Naive thymus-derived CD8-positive, alpha-beta T cell (primary cell): ENCODE measurements at places on chromosomes 16 and 17. TPM values are rescaled to one million over a fixed set of nuclear protein-coding genes. Genes with fewer than 3 reads are reported as not detected.

GRCh38 chr17:56602292-56603130, 9.0 kb downstream of the NOG start:
- peak; percentile 63 for DNase-seq

GRCh38 chr17:2264067-2264860, 39.3 kb downstream of the SMG6 start:
- DNase-seq = no peak

DNA sequence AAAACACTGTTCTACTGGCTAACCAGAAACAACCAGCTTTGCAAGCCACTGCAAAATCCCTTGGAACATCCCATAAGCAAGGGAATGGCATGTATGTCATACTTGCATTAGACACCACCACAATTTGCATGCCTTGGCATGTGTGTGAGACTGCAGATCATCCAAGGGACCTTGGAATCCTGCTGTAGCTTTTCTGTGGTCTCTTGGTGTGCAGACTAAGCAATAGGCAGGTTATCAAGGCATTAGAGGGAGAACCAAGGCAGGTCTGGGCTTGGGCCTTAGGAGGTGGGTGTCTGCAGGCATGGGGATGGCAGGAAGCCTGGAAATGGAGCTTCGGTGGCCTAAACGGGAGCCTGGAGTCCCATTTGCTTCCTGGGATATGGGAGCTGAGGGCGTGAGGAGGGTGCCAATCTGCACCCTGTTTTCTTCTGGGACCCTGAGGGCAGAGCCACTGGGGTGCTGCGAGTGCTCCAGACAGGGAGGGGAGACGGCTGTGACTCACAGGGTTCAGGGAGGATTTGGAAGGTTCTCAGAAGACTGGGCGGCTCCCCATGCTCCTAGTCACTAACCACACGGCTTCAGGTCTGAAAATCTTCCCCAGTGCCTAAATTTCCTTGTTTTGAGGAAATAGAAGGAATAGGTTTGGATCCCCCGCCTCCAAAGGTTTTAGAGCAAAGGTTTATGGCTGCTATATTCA, 36.6 kb downstream of the FAM20A start:
- no peak for DNase-seq

DNA sequence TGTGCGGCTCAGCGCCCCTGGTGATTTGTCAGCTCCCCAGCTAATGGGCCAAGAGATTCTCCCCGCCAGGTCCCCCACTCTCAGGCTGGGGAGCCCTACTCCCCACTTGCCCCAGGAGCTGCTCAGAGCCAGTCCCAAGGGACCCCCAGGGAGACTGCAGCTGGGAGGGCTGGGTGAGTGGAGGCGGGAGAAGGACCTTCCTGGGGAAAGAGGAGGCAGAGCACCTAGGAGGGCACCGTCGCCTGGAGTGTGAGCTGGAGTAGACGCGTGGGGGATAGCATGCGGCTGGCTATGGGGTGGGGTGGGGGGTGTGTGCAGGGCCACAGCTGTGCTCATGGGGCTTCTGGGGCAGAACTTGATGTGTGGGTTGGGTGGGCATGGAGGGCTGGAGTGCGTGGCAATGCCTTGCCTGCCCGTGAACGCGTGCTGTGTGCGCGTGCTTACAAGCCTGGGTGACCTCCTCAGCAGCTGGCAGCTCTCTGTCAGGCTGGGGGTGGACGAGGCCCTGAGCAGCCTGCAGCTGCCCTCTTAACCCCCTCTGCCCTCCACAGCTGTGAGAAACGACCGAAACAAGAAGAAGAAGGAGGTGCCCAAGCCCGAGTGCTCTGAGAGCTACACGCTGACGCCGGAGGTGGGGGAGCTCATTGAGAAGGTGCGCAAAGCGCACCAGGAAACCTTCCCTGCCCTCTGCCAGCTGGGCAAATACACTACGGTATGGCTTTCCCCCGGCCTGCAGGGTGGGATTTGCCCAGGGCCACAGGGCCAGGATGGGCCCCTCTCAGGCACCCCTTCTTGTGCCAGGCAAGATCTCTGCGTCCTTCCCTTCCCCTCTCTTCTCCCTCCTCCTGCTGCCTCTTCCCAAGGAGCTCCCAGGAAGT, 12.9 kb downstream of the GJD3 start:
- DNase-seq = no peak

DNA sequence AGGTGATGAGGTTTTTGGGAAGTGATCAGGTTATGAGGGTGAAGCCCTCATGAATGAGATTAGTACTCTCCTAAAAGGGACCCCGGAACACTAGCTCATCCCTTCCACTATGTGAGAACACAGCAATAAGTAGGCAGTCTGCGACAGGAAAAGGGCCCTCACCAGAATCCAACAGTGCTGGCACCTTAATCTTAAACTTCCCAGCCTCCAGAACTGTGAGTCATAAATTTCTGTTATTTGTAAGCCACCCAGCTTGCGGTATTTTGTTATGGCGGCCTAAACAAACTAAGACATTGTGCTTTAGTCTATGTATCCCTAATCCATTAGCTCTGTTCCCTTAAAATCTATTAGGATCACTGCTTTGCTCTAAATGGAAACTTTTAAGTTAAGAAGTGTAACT, 8.5 kb downstream of the SLFN12 start:
- DNase-seq = no peak

GRCh38 chr16:73405851-73406250, 357.9 kb upstream of the ZFHX3 start:
- no peak for DNase-seq

DNA sequence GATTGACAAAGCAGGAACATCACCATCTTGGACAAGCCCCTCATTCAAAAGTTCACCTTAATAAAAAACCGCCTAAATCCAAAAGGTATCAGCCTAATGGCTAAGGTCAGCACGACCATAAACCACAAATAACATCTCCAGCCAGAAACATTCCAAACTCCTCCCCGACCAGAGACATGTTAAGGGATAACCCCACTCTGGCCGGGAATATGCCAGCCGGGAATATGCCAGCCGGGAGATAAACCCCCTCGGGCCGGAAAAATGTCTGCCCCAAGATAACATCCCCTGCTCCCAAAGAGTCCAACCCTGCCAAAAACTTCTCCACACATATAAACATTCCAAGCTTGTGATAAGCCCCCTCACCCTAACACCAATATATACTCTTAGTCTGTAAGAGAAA, 1.4 kb downstream of the DHX33 start:
- no peak for DNase-seq

DNA sequence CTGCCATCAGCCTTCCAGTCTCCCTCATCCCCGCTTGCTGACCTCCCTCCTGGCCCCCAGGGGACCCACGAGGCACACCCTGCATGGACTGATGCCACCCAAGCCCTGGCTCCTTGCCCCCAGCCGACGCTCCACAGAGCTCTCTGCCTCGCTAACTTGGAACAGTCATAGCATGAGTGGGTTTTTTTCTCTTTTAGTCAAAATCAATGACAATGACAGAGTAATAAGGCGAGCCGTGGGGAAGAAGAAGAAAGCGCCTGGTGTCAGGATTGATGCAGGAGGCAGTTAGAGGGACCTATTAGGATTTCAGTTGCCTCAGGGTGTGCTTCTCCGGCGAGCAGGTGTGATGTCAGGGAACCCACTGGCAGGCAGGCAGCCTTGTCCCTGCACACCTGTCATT, 176.3 kb upstream of the TNRC6C start:
- no peak for DNase-seq

DNA sequence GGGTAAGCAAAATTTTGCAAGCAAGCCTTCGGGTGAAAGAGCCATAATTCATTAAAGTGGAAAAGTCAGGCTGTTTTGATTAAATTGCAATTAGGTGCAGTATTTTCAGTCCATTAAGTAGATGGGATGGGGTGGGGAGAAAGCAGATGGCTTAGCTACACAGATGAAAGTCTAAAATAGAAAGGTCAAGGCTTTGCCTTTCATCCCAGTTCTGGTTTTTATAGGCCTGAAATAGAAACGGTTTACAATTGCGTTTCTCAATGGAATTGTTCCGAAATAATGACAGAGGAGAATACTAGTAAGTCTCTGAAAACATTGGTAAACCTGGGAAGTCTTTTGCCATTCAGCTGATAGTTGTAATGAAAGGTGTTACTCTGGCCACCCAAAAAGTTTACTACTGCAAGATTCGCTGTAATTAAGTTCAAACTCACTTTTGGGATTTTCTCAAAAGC, 1.5 kb downstream of the PPM1E start:
- DNase-seq = no peak

GRCh38 chr16:81623365-81624102, 155.6 kb upstream of the PLCG2 start:
- peak; percentile 27 for DNase-seq

GRCh38 chr17:40181205-40181604, 3.9 kb downstream of the RAPGEFL1 start:
- no peak for DNase-seq

FBXO31 gene
- 52.7 TPM for total RNA-seq

TAT gene
- total RNA-seq = not detected

RNU2-1 gene
- 8,620 TPM for total RNA-seq

MRM1 gene
- 12.4 TPM for total RNA-seq

DNA sequence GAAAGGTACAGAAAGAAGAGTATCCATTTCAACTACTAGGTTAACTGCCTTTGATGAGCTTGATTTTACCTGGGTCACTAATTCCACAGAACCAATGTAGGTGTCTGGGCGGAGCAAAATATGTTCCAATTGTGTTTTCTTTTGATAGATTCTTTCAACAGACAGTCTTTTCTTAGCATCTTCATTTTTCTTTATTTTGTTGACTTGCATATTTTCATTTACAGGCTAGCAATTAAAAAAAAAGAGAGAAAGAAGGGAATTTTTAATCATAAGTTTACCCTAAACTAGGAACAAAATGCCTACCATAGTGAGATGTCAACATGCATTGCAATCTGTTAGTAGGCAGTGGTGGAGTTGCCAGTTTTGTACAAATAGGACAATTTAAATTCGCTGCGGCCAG, 1.0 kb downstream of the TOP2A start:
- DNase-seq = no peak

DPEP3 gene
- total RNA-seq = 2.9 TPM

DNA sequence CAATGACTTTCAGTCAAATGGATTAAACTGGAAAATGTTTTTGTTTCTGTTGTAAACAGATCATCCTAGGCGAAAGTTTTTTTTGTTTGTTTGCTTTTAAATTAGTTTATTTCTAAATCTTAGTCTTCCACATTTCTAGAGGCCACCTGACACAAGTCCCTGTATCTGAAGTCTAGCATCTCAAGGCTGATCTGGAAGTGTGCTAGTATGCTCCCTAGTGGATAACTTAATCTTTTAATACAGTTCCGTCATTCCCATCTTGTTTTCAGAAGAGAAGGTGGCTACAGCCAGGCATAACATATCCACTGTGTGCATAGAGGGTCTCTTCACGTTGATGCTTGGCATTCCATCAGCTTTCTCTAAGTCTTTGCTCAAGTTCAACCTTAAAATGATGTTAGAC, 7.6 kb downstream of the IFT20 start:
- DNase-seq = no peak

RDM1 gene
- total RNA-seq = 0.41 TPM

CCL4 gene
- total RNA-seq = 2.9 TPM

DNA sequence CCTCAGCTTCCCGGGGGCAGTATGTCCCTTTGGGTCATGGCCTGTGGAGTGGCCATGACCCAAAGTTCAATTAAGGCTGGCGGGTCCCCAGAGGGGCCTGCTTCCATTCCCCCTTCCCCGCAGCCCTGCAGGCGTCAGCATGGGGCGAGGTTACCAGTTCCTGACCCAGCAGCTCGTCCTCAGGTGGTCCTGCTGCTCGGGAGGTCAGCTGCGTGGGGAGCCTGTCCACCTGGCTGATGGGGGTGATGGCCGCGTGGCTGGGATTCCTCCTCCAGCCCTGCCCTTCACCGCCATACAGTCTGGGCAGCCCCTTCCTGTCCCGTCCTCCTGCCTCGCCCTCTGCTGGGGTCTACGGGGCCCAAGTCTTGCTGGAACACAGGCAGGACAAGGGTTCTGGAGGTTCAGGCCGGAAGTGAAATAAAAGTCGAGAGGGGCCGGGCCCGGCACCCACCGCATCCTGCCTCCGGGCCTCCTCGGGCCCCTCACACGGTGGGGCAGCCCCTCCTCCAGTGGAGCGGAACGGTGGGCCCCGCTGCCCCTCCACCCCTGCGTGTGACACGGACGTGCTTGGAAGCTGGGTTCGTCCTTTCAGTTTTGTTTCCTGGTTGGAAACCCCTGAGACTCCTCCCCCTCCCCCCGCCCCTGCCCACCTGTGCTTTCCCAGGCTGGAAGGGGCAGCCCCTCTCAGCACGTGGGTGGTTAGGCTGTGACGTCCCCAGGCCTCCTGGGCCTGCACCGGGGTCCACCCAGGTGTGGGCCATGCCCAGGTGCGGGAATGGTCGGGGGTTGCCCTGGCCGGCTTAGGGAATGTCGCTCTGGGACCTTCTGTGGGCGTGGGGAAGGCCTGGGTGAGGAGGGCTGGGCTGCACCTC, 6.8 kb downstream of the UBALD2 start:
- DNase-seq = peak; percentile 71

NPIPB9 gene
- 6.2 TPM for total RNA-seq
